DMS53 (cell line): ENCODE measurements at places on chromosomes 5 and 9.

DNA sequence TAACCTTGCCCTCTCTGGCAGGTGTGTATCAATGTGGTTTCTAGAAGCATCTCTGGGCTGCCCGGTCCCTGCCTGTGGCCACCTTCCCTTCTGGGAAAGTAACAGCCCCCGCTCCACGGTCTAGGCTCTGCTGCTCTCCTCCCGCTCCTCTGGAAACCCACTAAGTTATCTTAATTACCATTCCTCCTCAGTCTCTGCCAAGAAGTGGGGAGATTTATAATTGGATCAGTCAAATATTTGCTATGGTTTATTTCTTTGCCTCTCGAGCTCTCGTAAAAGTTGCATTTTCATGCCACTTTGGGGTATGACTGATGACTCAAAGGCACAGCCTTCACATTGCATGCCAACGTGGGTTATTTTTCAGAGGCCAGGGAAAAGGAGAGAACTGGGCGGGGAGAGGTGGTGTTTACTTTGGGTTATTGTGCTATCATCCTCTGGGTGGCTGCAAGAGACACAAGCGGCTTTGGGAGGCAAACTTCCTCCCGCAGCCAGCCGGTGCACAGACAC is 205.3 kb upstream of the WWC1 start:
- peak; percentile 71 for DNase-seq

- no peak for DNase-seq
Measured at GRCh38 chr9:93950619-93951601, 4.2 kb downstream of the BARX1 start.

- no peak for DNase-seq
Measured at GRCh38 chr5:160231783-160232342, 2.6 kb downstream of the FABP6 start.

DNA sequence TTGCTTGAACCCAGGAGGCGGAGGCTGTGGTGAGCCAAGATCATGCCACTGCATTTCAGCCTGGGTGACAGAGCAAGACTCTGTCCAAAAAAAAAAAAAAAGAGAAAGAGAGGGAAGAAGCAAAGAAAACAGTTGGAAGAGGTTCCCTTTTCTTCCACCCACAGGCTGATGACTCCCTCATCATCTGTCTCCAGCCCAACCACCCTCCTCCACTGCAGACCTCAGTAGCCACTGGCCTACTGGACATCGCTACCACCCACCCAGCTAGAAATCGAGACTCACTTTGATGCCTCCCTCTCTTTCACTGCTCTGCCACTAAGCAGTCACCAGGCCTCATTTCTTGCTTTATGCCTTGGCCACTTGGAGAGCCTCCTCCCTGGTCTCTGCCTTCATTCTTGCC is 71.2 kb downstream of the NIPSNAP3B start:
- no peak for DNase-seq

DNA sequence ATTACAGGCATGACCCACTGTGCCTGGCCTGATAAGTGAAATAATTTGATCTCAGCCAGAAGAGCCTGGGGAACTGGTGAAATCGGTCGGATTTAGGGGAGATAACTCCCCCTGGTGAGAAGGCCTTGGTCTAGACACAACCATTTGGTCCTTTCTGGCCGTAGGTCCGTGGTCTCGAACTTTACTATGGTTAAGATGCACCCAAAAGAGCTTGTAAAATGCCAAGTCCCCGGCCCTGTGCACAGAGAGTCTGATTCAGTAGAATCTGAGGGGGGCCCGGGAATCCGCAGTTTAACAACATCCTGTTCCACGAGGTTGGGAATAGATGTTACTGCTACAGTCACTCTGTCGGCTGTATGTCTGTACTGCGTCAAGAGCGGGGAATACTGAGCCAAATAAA is 140.7 kb downstream of the C9orf50 start:
- DNase-seq = no peak

- no peak for DNase-seq
Measured at GRCh38 chr5:60210810-60211209, 317.3 kb upstream of the PDE4D start.

GRCh38 chr9:134846187-134846586 is 34.4 kb upstream of the FCN2 start:
- DNase-seq = no peak
